Cardiac muscle cell (in vitro differentiated cells and primary cell): ENCODE measurements at places on chromosomes 4 and X. TPM values are rescaled to one million over a fixed set of nuclear protein-coding genes. Genes with fewer than 3 reads are reported as not detected.

DNA sequence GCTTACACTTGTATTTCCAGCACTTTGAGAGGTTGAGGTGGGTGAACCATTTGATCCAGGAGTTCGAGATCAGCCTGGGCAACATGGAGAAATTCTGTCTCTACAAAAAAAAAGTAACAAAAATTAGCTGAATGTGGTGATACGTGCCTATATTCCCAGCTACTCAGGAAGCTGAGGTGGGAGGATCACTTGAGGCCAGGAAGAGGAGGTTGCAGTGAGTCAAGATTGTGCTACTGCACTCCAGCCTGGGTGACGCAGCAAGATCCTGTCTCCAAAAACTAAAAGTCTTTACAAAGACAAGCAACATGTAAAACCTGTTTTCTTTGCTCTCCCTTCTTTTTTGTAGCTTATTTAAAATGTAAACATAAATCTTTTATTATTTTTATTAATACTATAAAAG is 1156.1 kb downstream of the FAT4 start:
- DNase-seq: peak; percentile 48

POF1B gene
- 0.12 and 0.28 TPM in 2 replicates for total RNA-seq

DNA sequence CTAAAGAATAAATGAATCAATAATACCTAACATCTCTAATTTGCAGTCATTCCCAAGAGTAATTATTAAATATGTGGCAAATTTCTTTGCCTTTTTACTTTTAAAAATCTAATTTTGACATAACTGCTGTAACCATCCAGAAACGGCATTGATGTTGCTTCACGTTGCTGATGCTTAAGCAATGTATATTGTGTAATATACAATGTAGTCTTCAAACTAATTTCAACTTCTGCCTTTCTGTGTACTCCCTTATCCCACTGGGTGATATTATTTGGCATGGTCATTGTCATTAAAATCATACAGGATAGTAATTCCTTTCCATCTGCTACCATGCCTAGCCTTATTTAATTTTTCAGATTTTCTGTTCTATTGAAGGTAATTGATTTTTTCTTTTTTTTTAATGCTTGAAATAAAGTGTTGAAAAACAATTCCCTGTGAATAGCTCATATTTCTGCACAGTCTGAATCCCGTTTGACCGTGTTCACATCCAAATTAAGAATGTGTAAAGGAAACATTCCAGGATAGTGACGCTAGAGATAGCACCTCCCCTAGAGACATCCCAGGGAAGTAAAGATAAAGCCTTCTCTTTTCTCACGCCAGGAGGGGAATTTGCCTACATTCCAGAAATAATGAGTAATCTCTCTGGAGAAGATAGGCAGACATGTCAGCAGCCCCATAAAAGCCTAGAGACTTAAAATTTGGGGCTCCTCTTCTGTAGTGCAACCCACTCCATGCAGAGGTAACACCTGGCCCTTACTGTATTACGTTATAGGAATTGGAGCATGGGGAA is 8.6 kb downstream of the FAM200B start:
- DNase-seq: peak; percentile 97

SPANXD gene
- total RNA-seq: not detected in 2 replicates

PDGFC gene
- total RNA-seq: 5.5 and 18.2 TPM in 2 replicates

DNA sequence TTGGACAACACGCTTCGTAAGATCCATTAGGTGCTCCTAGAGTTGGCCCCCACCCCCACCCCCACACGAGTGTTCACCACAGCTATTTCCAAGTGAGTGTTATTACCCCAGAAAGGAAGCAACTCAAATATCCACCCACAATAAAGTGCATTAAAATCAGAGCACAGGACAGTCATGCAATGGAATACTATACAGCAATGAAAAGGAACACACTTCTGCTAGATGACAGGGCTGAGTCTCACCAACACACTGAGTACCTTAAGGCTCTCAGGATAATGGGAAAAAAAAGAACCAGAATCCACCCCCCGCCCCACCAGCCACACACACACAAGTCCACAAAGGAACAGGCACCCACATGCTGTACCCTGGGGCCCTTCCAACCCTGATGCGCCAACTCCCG is 21.0 kb downstream of the LRPAP1 start:
- no peak for DNase-seq
